ENCODE measurements at places on chromosomes 5 and 9. TPM values are rescaled to one million over a fixed set of nuclear protein-coding genes. Genes with fewer than 3 reads are reported as not detected.

Gene IRX4
- total RNA-seq = not detected

Gene CHSY3
- not detected for total RNA-seq

Gene LCN9
- not detected for total RNA-seq

Gene FAM153A
- total RNA-seq = 26.0 TPM

Data from activated naive CD4-positive, alpha-beta T cell treated with anti-CD3 and anti-CD28 coated beads for 36 hours (primary cell).